Gastroesophageal sphincter (tissue), 4 donors: ENCODE measurements at places on chromosomes 12 and 14. TPM values are rescaled to one million over a fixed set of nuclear protein-coding genes. Genes with fewer than 3 reads are reported as not detected.

GRCh38 chr14:92613008-92613658 lies 99.6 kb downstream of the RIN3 start:
- H3K4me3 ChIP-seq = no peak overlapping the region
- H3K4me1 ChIP-seq = no peaks in the 10 kb centered on the region
- no peak overlapping the region for H3K27ac ChIP-seq
- no peaks in the 10 kb centered on the region for H3K27me3 ChIP-seq
- H3K36me3 ChIP-seq = peaks cover 21% of the 10 kb centered on the region

DNA sequence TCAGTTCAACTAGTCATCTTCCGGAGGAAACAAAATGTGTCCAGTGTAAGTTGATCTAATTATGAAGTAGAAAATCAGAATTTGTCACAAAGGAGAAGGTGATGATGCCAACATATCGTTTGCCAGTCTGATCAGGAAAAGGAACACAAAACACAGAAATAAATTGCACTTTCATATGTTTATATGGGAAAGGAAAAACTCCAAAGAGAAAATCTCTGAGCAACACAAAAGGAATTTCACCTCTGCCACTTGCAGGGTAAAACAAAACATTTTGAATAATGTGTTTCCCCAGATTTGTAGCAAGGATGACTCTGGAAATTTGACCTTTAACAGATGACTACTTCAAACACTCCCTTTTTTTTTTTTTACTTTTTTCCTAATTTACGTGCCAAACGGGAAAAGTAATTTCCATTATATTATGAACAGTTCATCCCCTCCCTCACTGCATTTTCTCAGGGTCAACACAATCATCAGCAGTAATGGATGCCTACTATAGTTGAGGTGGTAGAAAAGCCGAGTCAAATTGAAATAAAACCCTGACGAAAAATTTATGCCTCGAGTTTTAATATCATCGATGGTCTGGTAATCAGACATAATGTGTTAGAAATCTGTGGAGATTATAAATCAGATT lies 25.6 kb downstream of the MGAT4C start:
- H3K27ac ChIP-seq = no peak overlapping the region
- H3K4me1 ChIP-seq = no peaks in the 10 kb centered on the region
- H3K4me3 ChIP-seq = no peak overlapping the region
- H3K36me3 ChIP-seq = no peaks in the 10 kb centered on the region

GRCh38 chr14:74705613-74706500 lies 7.0 kb downstream of the AREL1 start:
- H3K27me3 ChIP-seq = no peaks in the 10 kb centered on the region
- no peaks in the 10 kb centered on the region for H3K36me3 ChIP-seq
- H3K27ac ChIP-seq = no peak overlapping the region
- H3K4me1 ChIP-seq = peaks cover 3% of the 10 kb centered on the region
- no peak for ATAC-seq
- H3K4me3 ChIP-seq = no peak overlapping the region

DNA sequence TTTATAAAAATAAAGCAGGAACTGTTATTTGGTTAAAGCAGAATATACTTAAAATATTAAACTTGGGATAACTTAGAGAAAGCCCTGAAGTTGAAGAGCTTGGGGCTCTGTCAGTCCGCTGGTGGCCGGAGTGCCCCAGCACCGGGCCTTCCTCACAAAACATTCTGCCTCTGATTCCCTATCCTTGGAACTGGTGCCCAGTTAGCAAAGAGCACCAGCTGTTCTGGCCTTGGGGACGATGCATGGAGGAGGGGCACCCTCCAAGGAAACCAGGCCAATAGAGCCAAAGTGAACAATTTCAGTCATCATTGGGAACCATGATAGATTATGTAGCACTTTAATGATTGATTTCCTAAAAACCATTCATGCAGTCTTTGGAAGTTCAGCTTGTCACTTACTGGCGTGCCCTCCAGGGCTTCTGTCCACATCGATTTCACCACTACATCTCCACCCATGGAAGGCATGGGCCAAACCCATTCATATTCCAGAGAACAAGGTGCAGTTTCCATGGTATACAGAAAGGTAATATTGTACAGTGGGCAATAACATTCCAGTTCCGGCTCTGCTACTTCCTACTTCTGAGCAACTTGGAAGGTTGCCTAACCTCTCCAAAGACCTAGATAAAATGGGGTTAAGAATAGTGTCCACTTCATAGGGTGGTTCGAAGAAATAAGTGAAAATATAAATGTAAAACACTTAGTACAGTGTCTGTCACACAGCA lies 145.9 kb downstream of the ETV6 start:
- peaks cover 21% of the 10 kb centered on the region for H3K4me1 ChIP-seq
- peak overlapping the region; percentile 92 for H3K27ac ChIP-seq
- no peaks in the 10 kb centered on the region for H3K36me3 ChIP-seq
- ATAC-seq = no peak
- H3K4me3 ChIP-seq = no peak overlapping the region
- no peaks in the 10 kb centered on the region for H3K27me3 ChIP-seq

- no peak overlapping the region for H3K4me3 ChIP-seq
- H3K36me3 ChIP-seq = no peaks in the 10 kb centered on the region
- no peaks in the 10 kb centered on the region for H3K27me3 ChIP-seq
- ATAC-seq = no peak
- H3K27ac ChIP-seq = no peak overlapping the region
These were observed 352.9 kb downstream of the NPAS3 start for GRCh38 chr14:33291529-33292104.

- no peak overlapping the region for H3K4me3 ChIP-seq
- ATAC-seq = no peak
- no peaks in the 10 kb centered on the region for H3K36me3 ChIP-seq
- peaks cover 7% of the 10 kb centered on the region for H3K27me3 ChIP-seq
- H3K4me1 ChIP-seq = no peaks in the 10 kb centered on the region
- no peak overlapping the region for H3K27ac ChIP-seq
These were observed 11.5 kb upstream of the STX2 start for GRCh38 chr12:130850418-130851021.

DNA sequence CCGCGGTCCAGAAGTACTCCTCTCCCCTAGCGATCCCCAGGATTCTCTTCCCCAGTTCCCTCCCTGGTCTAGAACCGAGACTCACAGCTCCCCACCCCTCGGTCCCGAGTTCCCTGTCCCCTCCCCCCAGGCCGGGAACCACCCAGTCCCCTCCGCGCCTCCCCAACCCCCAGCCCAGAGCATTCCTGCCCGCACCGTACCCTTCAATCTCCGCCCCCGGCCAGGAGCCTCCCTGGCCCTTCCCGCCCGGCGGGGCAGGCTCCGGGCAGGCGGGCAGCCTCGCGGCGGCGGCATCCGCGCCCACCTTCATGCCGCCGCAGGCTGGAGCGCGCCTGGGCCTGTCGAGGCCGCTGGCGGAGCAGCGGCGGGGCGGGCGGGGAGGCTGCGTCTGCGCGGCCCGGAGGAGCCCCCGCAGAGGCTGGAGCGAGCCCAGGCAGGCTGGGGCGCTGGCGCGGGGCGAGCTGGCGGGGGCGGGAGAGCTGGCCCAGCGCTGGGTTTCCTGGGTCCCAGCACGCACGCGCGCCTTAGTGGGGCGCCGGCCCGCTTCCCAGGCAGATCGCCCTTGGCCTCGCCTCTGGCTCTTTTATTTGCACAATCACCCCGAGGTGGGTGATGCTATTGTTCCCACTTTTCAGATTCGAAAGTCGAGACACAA lies 22.2 kb upstream of the GPR132 start:
- peak; percentile 31 for ATAC-seq
- H3K4me1 ChIP-seq = peaks cover 28% of the 10 kb centered on the region
- H3K36me3 ChIP-seq = no peaks in the 10 kb centered on the region
- H3K27me3 ChIP-seq = no peaks in the 10 kb centered on the region
- peak overlapping the region; percentile 29 for H3K4me3 ChIP-seq

GRCh38 chr14:51862860-51863259 lies 2.4 kb downstream of the GNG2 start:
- no peak overlapping the region for H3K27ac ChIP-seq
- ATAC-seq = no peak
- H3K27me3 ChIP-seq = no peaks in the 10 kb centered on the region
- no peak overlapping the region for H3K4me3 ChIP-seq
- H3K36me3 ChIP-seq = no peaks in the 10 kb centered on the region

- ATAC-seq = no peak
- H3K36me3 ChIP-seq = no peaks in the 10 kb centered on the region
- H3K4me1 ChIP-seq = no peaks in the 10 kb centered on the region
- H3K4me3 ChIP-seq = no peak overlapping the region
- H3K27me3 ChIP-seq = no peaks in the 10 kb centered on the region
These were observed 272.6 kb downstream of the CCER1 start for GRCh38 chr12:90682398-90682797.

DNA sequence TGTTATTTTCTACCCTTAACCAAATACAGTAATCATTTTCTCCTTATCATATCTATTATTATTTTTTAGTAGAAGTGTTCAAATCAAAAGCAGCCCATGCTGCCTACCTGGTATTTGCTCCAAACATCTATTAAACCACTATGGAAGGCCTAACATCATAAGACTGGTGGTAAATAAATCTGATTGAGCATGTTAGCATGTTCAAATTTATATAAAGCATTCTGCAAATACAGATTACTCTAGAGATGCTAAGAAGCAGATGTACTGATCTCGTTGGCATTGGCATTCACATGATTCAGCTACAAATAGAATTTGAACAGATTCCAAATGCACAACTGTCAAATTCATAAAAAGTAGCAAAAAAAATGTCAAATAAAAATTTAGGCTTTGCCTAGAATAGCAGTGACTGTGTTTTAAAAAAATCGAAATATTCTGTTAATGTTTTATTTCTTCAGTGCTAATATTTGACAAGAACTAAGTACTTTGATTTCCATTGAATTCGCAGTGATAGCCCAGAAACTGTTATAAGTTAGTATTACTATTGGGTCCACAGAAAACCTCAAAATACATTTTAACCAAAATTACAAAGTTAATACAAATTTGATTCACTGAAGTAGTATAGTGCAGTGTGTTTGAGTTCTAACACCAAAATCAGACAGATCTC lies 9.4 kb upstream of the OSBPL8 start:
- H3K4me1 ChIP-seq = no peaks in the 10 kb centered on the region
- no peak for ATAC-seq
- no peak overlapping the region for H3K4me3 ChIP-seq
- H3K36me3 ChIP-seq = no peaks in the 10 kb centered on the region
- H3K27me3 ChIP-seq = no peaks in the 10 kb centered on the region

GRCh38 chr12:49066120-49066519 lies 3.7 kb downstream of the RHEBL1 start:
- H3K4me3 ChIP-seq = no peak overlapping the region
- H3K36me3 ChIP-seq = no peaks in the 10 kb centered on the region
- H3K4me1 ChIP-seq = peaks cover 2% of the 10 kb centered on the region
- ATAC-seq = no peak
- no peaks in the 10 kb centered on the region for H3K27me3 ChIP-seq

- H3K4me3 ChIP-seq = no peak overlapping the region
- no peak for ATAC-seq
- H3K36me3 ChIP-seq = no peaks in the 10 kb centered on the region
- no peak overlapping the region for H3K27ac ChIP-seq
- H3K4me1 ChIP-seq = no peaks in the 10 kb centered on the region
These were observed 16.1 kb downstream of the PLEK2 start for GRCh38 chr14:67395876-67396189.

The C1R gene
- 330 TPM for total RNA-seq

The OAS2 gene
- total RNA-seq = 6.7 TPM

The NR2C1 gene
- total RNA-seq = 50.0 TPM

The C3AR1 gene
- total RNA-seq = 16.7 TPM

The KRT2 gene
- not detected for total RNA-seq

The CRADD gene
- 11.8 TPM for total RNA-seq

The ETFBKMT gene
- total RNA-seq = 3.7 TPM

The CCND2 gene
- 143 TPM for total RNA-seq
